HCT116 (cell line): ENCODE measurements at places on chromosomes 2 and 18.

DNA sequence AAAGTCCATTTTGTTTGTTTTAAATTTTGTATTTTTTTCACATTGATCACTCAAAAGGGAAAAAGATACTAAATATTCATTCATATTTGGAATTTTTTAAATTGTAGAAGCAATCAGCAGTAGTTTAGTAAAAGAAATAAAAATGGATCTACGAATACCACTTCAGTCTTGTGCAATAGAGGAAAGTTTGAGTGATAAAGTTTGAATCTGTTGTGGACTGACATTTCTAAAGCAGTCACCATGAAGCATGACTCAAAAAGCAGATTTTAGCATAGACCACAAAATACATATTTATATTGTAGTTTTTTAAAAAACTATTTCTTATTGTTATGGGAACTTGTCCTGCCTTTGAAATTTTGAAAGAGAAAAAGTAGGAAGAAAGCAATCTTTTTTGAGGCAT, 520.5 kb upstream of the ZEB2 start:
- no peak for DNase-seq

- DNase-seq = no peak
Observed at GRCh38 chr18:8207996-8208395, 401.2 kb upstream of the RAB12 start.

- peak; percentile 18 for DNase-seq
Observed at GRCh38 chr2:1550658-1551316, 137.5 kb downstream of the TPO start.

GRCh38 chr2:179410552-179411356, 146.1 kb upstream of the SESTD1 start:
- DNase-seq = peak; percentile 60

DNA sequence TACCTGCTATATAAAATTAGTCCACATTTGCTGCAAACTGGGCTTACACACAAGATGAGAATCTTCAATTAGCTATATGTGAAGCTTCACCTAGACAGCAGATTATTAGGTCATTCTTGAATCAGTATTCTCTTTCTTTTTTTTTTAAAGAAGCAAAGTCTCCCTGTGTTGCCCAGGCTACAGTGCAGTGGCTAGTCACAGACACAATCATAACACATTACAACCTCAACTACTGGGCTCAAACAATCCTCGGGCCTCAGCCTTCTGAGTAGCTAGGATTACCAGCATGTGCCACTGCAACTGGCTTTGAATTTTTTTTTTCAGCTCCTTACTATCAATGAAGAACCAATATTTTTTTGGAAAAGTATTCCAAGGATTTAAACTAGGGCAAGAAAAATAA, 30.5 kb downstream of the OLA1 start:
- no peak for DNase-seq

GRCh38 chr2:50492477-50492851, 539.5 kb downstream of the NRXN1 start:
- DNase-seq = peak; percentile 35

- DNase-seq = no peak
Observed at GRCh38 chr2:100267751-100268150, 54.5 kb downstream of the LONRF2 start.

DNA sequence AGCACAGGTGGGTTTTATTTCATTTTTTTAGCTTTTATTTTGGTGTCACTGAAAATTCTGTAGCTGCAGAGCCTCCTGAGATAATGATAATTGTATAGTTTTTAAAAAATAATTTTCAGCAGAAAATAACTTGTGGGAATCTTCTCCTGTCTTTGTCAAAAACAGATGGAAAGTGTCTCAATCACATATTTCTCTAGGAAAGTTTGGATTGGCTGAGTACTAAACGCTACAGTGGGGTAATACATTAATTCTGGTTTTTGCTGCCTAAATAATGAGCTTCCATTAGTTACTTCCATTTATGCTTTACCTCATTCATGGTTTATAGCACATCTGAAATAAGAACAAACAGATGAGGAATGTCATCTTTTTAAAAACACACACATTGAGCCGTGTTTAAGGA, 2.2 kb downstream of the TWIST2 start:
- DNase-seq = no peak

DNA sequence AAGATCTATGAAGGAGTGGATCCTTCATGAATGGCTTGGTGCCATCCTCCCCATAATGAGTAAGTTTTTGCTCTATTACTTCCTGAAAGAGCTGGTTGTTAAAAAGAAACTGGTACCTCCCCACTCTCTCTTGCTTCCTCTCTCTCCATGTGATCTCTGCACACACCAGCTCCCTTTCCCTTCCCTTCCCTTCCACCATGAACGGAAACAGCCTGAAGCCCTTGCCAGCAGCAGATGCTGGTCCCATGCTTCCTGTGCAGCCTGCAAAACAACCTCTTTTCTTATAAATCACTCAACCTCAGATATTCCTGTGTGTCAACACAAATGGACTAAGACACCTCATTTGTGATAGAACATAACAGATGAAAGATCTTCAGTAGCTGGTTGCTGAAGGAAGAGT, 303.5 kb upstream of the ACVR2A start:
- no peak for DNase-seq

- DNase-seq = no peak
Observed at GRCh38 chr2:147569426-147569825, 275.4 kb upstream of the ACVR2A start.

- no peak for DNase-seq
Observed at GRCh38 chr2:55119711-55120487, 69.6 kb upstream of the RTN4 start.

DNA sequence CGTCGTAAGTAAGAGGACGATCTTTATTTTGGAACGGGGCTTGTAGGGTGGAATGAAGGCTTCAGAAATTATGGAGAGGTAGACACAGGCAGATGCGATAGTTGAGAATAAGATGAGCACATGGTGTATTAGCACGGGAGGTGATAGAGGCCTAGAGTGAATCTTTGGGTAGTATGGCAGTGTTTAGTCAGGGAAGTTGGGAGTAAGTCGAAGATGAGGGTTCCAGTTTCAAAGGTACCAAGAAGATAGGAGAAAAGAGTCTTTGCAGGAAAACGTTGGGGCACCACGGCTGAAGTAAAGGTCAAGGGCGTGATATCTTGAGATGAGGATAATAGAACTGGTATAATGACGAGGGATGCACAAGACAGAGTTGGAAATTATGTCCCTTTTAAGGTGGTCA, 654 bp downstream of the PIK3C3 start:
- no peak for DNase-seq

GRCh38 chr2:100902817-100903405, 83.0 kb downstream of the NPAS2 start:
- peak; percentile 85 for DNase-seq

DNA sequence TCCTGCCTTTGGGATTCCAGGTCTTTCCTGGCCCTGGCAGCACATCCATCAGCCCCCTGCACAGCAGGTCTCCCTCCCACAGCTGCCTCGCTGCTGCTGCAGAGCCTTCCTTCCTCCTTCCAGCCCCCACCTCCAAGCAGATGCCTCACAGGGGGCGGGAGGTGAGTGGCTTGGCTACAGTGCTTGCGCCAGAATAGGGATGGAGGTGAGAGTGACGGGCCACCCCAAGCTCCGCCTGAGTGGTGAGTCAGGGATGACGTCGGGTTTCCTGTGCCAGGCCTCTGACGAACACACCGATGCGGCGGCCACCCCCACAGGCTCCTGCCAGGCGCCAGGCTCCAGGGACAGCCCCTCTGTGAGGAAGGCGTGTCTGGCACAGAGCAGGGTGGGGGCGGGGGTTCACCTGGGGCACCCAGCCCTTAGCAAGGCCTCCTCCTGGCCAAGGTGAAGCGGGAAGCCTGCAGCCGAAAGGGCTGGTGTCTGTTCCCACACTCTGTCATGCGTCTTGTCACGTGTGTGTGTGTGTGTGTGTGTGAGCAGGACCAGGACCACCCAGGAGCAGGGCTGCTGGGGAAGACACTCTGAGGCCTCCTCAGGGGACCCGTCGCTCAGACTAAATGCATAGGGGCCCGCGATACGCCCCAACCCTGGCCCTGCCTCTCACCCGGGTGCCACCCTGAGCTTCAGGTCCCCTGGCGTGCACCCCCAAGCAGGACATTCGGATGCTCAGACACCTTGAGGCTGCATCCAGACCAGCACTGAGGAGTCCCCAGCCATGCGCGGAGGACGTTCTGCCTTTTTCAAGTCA, 3.4 kb upstream of the DUSP2 start:
- DNase-seq = peak; percentile 88

- no peak for DNase-seq
Observed at GRCh38 chr2:191032588-191033429, 18.8 kb upstream of the STAT1 start.

DNA sequence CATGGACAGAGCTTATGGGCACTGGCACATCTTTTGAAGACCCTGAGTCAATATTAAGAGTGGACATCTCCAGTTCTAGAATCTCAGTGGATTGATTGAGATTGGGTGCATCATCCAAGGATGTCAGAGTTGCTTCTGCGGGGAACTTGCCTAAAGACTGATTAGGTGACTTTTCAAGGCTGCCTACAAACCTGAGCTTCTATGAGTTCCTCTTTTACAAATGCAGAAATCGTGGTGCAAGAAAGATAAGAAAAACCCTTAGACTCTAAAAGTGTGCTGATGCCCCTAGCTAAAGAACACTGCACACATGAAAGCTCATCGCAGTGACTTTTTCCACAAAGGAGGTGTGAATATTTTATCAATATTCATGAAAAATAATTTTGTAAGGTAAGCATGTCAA, 86.8 kb upstream of the NEDD4L start:
- DNase-seq = no peak

GRCh38 chr2:221653182-221653581, 81.1 kb upstream of the EPHA4 start:
- no peak for DNase-seq

GRCh38 chr2:152525277-152525838, 190.4 kb downstream of the FMNL2 start:
- no peak for DNase-seq

DNA sequence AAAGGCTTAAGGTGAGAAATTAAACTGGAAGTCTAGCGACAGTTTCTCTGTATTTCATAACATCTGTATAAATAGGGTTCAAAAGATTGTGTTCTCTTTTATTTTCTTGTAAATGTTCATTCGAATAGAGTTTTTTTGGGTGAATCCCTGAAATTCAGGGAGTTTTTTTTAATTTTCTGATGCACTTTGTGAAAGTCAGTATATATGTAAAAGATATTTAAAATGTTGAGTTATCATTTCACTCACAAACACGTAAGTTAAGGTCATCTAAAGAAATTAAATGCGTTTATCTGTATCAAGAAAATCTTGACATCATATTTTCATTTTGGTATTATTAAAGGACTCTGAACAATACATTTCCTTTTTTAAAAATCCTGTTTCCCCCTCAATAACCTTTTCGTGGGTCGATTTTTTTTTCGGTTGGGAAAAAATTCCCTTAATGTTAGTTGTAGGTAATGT, 3.4 kb downstream of the SP9 start:
- DNase-seq = no peak

- DNase-seq = no peak
Observed at GRCh38 chr2:233501198-233502076, 65.1 kb downstream of the USP40 start.

- no peak for DNase-seq
Observed at GRCh38 chr2:45276914-45277313, 267.7 kb upstream of the SIX2 start.

DNA sequence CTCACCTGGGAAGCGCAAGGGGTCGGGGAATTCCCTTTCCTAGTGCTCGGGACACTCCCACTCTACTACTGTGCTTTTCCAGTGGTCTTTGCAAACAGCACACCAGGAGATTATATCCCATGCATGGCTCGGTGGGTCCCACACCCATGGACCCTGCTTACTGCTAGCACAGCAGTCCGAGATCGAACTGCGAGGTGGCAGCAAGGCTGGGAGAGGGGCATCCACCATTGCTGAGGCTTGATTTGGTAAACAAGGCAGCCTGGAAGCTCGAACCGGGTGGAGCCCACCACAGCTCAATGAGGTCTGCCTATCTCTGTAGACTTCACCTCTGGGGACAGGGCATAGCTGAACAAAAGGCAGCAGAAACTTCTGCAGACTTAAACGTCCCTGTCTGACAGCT, 64.7 kb upstream of the CRACDL start:
- DNase-seq = no peak

GRCh38 chr2:115396579-115396978, 954.1 kb downstream of the DPP10 start:
- no peak for DNase-seq

- no peak for DNase-seq
Observed at GRCh38 chr2:96214554-96214953, 5.9 kb upstream of the STARD7 start.

GRCh38 chr2:238247002-238247822, 7.4 kb upstream of the HES6 start:
- DNase-seq = no peak

GRCh38 chr2:67599561-67599960, 202.4 kb downstream of the ETAA1 start:
- no peak for DNase-seq
